ENCODE measurements at places on chromosomes 5 and 9.

- no peak for DNase-seq
Measured at GRCh38 chr9:14652729-14653377, 40.4 kb downstream of the ZDHHC21 start.

DNA sequence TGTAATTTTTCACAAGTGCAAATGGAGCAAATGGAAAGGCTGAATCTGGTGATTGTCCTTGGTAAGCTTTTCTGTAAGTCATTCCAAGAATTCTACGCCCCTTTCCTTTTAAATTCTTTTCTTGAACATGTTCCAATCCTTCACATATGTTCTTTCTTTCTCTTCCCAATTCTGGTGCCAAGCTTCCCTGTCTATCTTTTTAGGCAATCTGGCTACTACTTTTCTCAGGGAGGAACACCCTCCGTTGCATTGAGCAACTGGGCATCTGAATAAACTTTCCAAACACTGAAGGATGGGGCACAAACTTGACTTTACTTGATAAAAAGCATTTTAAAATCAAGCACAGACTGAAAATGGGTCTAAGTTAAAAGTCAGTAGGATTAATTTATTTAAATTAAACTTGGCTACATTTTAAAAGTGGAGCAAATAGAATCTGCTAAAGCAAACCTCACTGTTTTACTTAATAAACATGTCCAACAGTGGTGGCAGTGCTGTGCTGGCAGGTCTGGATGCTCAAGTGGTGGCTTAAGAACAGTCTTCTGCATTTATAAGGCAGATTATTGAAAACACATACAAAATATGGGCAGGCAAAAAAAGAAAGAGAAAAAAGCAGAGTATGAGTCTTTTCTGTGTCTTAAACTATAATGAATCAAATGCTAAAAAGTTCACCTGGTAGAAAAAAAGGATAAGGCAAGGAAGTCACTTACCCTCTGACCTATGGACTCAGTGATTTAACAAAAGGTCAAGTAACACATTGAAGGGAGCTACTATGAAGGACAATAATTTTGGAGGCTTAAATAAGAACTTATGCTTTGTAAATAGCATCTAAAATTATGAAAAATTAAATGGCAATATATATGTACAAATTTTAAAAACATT, 5.4 kb downstream of the ELL2 start:
- no peak for DNase-seq

DNA sequence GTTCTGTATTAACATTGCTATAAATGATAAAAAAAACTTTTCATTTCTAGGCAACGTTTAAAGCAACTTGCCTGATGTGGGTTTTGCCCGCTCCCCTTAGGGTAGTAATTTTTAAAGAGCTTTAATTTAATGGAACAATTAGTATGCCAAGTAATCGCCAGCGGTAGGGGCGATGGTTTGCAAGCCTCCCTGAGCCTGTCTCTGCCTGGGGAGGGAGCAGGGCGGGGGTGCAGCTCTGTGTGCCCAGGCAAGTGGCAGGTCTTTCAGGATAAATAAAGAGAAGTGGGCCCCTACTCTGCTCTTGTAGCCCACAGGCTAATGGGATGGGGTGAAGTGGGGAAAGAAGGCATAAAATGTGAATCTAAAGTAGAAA, 13.8 kb upstream of the TGFBI start:
- DNase-seq: no peak

DNA sequence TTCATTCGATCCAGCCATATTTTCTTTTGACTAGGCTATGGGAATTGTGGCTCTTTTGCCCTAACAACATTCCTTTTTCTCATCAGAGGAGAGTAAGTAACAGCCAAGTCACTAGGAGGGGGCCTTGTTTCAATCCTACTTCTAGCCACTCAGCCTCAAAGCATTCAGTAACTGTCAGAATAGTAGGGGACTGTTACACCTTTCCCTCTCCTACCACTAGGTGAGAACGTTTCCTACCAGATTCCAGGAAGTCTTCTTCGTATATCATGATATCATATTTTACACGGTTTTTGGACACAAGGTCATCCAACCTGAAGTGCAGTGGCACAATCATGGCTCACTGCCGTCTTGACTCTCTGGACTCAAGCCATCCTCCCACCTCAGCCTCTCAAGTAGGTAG, 171.3 kb upstream of the CDH12 start:
- DNase-seq: no peak

GRCh38 chr9:68545033-68545705, 4.5 kb upstream of the TMEM252 start:
- DNase-seq: no peak

DNA sequence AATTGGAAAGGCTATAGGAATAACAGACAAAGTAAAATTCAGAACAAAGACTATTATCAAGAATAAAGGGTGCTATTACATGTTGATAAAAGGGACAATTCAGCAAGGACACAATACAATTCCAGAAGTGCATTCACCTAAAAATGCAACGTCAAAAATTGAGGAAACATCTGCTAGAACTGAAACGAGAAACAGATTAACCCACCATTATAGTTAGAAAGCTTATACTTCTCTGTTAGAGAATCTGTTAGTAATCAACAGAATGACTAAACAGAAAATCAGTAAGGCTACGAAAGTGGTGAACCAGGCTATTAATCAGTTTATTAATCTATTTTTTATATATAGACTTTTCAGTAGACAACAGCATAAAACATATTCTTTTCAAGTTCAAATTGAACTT, 14.8 kb downstream of the FCN1 start:
- DNase-seq: no peak

DNA sequence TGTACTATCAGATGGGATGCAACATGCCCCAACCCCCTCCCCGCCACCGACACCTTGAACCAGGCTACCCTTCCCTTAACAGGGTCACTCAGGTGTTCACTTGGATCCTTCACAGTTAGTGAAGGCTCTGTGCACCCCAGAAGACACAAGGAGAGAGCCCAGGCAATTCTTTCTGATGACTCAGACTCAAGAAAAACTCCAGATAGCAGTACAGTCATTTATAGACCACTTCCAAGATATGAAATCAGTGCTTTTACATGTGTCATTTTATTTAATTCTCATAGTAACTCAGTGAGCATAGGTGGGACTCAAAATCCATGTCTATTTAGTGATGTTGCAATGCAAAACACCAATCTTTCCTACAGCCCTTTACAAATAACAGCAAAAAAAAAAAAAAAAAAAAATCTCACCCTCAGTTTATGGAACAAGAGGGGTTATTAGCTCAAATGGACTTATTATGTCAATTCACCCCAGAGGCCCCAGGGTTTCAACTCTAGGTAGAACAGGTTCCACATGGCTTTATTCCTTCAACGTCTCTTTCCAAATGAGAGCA, 71.9 kb downstream of the FOXD1 start:
- no peak for DNase-seq

DNA sequence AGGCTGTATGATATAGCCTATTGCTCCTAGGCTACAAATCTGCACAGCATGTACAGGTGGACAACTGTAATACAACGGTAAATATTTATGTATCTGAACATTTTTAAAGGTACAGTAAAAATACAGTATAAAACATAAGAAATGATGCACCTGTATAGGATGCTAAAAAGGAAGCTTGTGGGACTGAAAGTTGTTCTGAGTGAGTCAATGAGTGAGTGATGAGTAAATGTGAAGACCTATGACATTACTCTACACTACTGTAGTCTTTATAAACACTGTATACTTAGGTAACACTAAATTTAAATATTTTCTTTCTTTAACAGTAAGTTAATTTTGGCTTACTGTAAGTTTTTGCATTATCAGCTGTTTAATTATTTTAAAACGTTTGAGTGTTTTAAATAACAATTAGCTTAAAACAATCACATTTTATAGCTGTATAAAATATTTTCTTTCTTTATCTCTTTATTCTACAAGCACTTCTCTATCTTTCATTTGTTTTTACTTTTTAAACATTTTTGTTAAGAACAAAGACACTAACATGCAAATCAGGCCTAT, 28.1 kb downstream of the CDH18 start:
- DNase-seq: no peak

- peak; percentile 30 for DNase-seq
Measured at GRCh38 chr9:111897601-111898137, 1.1 kb downstream of the UGCG start.

- DNase-seq: no peak
Measured at GRCh38 chr9:114720086-114720676, 38.2 kb upstream of the TEX48 start.

All from naive thymus-derived CD4-positive, alpha-beta T cell (primary cell).